ENCODE measurements at places on chromosomes 3 and 15. TPM values are rescaled to one million over a fixed set of nuclear protein-coding genes. Genes with fewer than 3 reads are reported as not detected.

- DNase-seq = no peak
Measured at GRCh38 chr15:51448622-51449399, 107.4 kb downstream of the GLDN start.

Gene OIP5
- total RNA-seq = not detected

- DNase-seq = peak; percentile 22
Measured at GRCh38 chr3:171829841-171830517, 13.2 kb upstream of the TMEM212 start.

GRCh38 chr3:167148136-167148535 lies 232.0 kb downstream of the ZBBX start:
- no peak for DNase-seq

DNA sequence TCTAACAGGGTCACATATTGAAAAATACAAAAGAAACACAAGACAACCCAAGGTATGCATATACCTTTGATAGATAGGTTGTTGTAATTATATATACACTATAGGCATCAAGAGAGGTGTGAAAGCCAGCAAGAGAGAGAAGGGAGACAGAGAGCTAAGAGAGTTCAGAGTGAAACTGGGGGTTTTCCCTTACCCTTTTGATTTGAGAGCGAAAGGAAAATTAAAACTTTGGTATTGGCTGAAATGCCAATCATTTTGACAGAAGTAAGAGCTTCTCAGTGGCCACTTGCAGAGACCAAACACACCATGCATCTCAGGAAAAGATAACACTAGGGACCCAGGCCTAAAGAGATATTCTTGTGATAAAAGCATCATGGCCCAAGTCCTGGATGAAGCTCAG lies 183.6 kb downstream of the SHOX2 start:
- no peak for DNase-seq

Gene TMEM207
- not detected for total RNA-seq

GRCh38 chr3:131048030-131048429 lies 21.4 kb downstream of the NEK11 start:
- DNase-seq = no peak

- DNase-seq = no peak
Measured at GRCh38 chr15:87021751-87022150, 942.1 kb downstream of the AGBL1 start.

Gene HCN4
- total RNA-seq = not detected

Gene PLXNB1
- 4.3 TPM for total RNA-seq

Gene LOXL1
- total RNA-seq = 1.3 TPM

Gene POTEB3
- total RNA-seq = not detected

DNA sequence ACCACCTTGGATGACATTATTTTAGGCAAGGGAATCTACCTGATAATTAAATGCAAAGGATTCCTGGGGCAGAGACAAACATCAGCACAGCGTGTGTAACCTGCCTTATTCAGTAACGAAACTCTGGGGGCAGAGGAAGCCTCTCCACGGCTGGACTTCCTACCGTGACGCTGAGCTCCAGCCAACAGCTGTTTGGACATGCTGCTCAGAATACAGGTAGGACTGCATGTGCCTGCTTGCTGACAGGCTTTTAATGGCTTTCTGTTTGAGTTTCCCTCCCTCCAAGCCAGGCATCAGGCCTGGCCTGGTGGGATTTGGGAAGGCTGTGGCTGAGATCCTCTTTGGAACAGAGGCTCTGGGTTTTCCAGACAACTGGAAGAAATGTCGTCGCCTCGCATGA lies 150.6 kb downstream of the ADAMTS17 start:
- no peak for DNase-seq

DNA sequence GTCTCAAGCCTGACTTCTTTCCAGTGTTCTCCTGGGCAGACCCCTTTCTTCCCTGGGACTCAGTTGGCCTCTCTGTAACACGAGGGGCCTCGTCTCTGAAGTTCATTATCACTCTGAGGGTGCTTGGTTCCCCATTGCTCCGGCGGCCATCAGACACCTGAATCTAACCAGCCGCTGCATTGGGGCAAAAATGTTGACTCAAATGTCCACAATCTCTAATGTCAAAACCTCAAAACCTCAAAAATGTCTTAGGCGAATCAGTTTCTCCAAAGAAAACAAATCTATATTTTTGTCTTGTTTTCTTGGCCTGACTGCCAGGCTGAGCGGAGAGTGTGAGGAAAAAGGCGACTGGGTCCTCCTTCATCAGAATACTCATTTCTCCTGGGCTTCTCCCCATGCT lies 220.7 kb downstream of the VPS13C start:
- no peak for DNase-seq

DNA sequence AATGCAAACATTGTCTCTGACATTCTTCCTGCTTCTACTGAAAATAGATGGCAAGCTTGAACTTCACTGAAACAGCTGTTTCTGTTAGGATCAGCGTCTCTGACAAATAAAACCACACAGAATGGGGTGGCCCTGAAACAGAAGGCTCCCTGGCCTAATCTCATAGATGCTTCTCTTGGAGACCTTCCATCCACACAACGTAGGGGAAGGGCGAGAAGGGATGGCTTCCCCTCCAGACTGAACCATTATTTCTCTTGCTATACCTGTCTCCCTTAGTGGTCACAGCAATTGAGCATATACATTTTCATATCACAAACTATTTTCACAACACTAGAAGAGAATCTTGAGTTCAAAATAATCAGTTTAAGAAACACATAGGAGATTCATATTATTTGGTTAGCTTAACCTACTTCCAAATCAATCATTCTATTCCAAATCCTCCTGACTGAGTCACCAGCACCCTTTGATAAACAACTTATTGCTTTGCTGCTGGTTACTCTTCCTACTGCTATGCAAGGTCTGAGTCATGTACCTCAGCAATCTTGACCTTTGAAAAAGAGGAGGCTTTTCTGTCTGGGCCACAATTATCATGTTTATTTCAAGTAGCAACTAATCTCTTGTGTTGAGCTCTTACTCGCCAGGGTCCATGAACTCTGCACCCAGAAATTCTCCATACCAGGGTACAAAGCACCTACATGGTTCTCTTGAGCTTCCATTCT lies 45.5 kb downstream of the CBLB start:
- no peak for DNase-seq

Gene GFM1
- total RNA-seq = 55.5 TPM

- no peak for DNase-seq
Measured at GRCh38 chr3:158458464-158458863, 112.5 kb upstream of the MLF1 start.

Gene TPRG1
- total RNA-seq = 1.9 TPM

DNA sequence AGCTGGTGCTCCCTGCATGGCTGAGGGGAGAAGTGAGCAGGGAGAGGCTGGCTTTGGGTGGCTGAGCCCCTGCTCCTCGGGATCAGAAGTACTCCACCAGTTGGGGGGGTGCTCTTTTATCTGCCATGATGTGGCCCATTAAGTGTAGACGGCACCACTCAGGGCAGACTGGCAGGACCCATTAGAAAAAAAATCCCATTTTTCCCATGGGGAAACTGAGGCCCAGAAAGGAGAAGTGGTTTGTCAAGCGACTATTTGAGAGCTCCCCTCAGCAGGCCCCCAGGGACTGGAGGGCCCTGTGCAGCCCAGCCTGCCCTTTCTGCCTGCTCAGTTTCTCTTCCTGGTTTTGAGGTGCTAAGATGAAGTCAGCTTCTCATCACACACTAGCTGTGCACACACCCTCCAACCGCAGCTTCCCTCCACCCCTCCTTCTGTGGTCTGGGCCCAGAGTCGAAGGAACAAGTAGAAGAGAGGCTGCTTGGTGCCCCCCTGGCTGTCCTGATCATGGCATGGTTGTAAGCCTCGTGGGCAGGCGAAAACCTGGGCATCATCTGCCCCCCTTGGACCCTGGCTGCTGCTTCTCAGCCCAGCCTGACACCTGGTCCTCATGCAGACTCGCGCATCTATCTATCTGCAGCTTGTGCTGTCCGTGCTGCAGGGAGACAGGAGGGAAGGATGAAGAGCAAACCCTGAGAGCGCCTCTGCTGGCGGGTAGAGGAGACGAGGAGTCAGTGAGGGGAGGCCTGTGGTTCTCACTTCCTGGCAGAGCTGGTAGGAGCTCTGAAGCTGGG lies 5.6 kb downstream of the CSK start:
- DNase-seq = peak; percentile 91

DNA sequence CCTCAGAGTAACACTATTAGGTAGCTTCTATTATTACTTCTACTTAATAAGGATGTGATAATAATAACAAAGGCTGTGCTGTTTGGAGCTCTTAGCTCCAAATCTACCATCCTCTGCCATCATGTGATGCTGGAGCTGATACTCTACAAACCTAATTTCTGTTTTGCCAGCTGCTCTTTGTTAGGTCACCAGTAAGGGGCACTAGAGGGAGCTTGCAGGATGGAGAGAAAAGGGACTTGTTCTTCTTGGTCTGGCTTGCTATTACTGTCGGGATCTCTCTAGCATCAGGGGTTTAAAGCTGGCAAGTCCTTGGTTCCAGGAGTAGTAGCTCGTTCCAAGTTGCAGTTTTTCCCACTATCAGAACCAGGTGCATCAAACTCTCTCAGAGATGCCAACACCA lies 194.9 kb upstream of the KBTBD8 start:
- no peak for DNase-seq

Gene TTLL13
- total RNA-seq = 1.2 TPM

GRCh38 chr15:35358824-35359223 lies 187.1 kb downstream of the DPH6 start:
- no peak for DNase-seq

DNA sequence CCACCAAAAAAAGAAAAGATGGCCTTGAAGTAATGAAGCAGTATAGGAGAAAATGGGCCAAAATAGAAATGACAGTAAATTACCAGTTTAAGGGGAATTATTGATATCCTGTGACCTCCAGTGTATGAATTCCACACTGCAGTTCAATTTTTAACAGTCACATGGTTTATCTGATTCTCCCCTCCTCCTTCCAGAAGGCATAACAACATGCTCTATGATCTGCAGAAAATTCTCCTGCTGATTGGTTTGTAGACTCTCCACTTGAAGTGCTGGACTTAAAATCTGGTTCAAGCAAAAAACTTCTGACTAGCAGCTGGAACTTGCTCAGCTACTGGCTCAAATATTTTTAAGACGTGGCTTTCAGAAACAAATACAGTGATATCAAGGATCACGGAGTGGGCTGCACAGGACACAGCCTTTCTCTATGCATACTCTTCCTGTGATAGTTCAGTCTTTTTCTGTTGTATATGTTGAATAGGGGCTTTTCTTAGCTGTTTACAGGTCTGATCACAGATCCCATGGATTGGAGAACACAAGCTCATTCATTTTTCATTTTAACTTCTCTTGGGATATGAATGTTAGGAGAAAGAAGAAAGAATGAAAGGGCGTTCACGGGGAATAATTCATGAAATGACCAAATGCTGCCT lies 211.5 kb downstream of the LSAMP start:
- DNase-seq = no peak

Gene PARP15
- 199 TPM for total RNA-seq

DNA sequence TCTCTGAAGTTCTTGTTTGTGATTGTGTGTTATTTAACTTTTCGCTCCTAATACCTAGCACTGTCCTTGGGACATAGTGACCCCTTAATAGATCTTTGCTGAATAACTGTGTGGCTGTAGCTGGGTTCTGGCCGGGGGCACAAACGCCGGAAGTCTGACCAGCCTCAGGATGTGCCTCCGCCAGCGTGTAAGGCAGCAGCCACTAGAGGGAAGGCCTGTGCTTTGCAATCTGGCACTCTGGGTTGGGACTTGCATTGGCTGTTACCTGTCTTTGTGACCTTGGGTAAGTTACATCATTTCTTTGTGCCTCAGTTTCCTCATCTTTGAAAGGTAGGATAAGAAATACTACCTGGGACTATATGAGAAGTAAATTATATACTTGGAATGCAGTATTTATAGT lies 158.7 kb downstream of the GHSR start:
- DNase-seq = peak; percentile 22

DNA sequence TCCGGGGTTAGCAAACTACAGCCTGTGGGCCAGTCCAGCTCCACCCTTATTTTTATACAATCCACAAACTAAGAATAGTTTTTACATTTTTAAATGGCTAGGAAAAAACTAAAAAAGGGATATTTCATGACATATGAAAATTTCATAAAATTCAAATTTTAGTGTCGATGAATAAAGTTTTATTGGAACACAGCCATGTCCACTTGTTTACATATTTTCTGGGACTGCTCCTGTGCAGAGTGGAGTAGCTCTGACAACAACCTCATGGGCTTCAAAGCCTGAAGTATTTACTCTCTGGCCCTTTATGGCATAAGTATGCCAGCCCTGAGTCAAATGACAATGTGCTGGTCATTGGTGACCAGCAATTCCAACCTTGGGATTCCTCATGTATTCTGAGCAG lies 17.2 kb downstream of the EFCC1 start:
- no peak for DNase-seq

GRCh38 chr15:51341366-51342226 lies at the start of gene GLDN:
Gene GLDN, plus strand, starts transcription at chr15:51341655. Its CDS starts 30 bp downstream, at chr15:51341685.
- DNase-seq = no peak

GRCh38 chr3:61415201-61415600 lies 146.2 kb upstream of the PTPRG start:
- DNase-seq = no peak

DNA sequence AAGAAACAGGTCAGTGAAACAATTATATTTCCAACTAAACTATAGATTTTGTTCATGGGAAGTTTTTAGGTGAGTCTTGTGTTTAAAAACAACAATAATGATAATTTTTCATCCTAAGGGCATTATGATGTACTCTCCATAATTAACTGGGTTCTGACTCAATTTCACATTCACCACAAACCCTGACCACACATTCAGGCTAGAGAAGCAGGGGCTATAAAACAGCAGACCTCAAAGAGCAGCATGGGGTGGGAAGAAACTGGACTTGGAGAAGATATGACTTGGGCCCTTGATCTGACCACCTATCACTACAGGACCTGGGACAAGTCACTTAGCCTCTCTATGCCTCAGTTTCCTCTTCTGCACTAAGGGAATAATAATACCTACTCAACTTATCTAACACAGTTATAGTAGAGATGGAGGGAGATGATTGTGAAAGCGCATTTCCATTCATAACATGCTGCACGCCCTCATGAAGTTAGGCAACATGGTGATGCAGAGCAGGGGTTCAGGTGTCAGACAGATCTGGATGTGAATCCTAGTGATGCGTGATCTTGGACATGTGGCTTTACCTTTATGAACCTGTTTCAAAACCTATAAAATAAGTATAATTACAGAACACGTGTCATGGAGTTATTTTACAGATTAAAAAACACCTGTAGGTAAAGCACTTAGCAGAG lies 63.0 kb upstream of the ACP3 start:
- no peak for DNase-seq

Gene FMN1
- 2.2 TPM for total RNA-seq

DNA sequence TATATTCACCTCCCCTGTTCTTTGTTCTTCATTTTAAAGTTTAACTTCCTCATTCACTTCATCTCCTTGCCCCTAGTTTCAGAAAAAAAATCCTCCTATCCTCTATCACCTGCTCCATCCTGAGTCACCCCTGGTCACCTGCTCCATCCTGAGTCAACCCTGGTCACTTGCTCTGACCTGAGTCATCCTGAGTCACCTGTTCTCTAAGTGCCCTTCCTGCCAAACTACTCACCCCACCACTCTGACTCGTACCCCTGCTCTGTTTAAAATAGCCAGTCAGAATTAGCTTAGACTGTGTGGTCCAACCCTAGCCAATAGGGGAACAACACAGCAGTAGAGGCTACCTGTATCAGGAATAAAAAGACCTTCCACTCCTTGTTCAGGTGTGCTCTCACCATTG lies 716.9 kb downstream of the ZBBX start:
- DNase-seq = no peak

Gene STAC
- not detected for total RNA-seq
